CMK (cell line): ENCODE measurements at places on chromosomes 16 and 17.

- DNase-seq: no peak
These were observed 126.0 kb upstream of the SDK2 start for GRCh38 chr17:73770115-73770848.

- DNase-seq: no peak
These were observed 229.8 kb downstream of the KATNIP start for GRCh38 chr16:27779641-27780164.

GRCh38 chr17:1180958-1181752, 1.4 kb upstream of the ABR start:
- no peak for DNase-seq

DNA sequence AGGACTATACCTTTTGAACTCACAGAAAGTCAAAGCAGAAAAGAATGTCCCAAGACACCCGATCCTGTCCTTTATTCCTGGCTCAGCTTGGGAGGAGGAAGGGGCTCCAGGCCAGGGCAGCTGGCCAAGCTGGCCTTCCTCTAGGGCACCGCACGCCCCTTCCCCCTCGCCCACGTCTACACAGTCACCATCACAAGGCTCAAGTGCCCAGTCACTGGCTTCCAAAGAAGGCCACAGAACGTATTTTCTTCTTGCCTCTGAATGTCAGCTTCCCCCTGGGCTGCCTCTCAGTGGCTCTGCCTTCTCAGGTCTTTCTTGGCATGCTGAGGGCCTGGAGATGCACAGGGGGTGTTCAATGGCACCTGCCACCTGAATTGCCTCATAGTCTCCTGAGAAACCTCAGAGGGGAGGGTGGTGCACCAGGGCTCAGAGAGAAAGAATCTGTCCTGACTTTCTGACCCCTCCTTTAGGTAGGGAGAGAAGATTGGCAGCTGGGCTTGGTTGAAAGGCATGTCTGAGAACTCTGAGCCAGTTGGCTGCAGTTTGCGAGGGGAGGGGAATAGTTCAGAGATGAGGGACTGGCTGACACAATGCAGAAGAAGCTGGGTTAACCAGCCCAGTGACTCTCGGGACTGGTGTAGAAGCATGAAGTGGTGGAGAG, 2.1 kb downstream of the DHRS11 start:
- no peak for DNase-seq

GRCh38 chr17:60095381-60095780, 16.7 kb upstream of the HEATR6 start:
- no peak for DNase-seq

DNA sequence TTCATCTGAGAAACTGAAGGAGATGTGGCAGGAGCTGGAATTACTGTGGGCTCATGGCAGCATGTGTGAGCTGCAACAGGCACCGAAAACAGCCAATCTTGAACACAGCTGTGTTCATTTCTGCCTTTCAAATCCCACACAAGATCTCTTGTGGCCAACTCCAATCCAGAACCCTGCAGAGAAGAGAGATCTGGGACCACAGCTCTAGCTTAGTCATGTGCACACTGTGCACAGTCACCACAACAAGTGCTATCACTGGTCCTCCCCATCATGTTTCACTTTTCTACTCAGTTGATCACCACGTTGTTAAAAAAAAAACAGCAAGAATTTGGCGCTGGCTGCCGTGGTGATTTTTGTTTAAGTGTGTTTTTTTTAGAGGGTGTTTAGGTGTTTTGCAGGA, 254.5 kb upstream of the ELAC2 start:
- DNase-seq: no peak

- DNase-seq: no peak
These were observed 1.5 kb downstream of the DDX28 start for GRCh38 chr16:68021490-68021889.
